ENCODE measurements at places on chromosomes 11 and 22.

GRCh38 chr11:12792018-12792417, 117.8 kb downstream of the TEAD1 start:
- DNase-seq = no peak

GRCh38 chr11:85748455-85748891, 62.5 kb downstream of the SYTL2 start:
- DNase-seq = no peak

- DNase-seq = peak; percentile 47
Measured at GRCh38 chr11:126344141-126345080, 11.1 kb upstream of the ST3GAL4 start.

GRCh38 chr11:77522215-77522614, 48.3 kb upstream of the PAK1 start:
- DNase-seq = no peak
